ENCODE measurements at places on chromosomes 16 and 17.

- DNase-seq, result no peak
These were observed 5.1 kb upstream of the PYY start for GRCh38 chr17:43958748-43959352.

DNA sequence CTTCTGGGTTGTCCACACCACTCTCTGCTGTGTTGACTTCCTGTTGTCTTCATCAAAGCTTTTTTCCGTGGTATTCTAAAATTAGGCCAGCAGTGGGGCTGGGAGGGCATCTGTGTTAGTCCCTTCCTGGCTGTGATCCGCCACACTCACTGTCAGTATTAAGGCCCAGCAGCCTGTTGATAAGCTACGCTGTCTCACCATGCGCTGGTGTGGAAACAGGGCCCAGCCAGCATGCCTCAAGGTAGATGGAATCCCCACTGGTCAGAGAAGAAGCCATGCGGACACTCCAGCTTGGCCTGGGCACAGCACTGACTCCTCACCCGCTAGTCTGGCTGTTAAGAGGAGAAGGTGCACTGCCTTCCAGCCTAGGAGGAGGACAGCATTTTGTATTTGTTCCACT is 11.4 kb downstream of the CDR2L start:
- DNase-seq, result no peak

DNA sequence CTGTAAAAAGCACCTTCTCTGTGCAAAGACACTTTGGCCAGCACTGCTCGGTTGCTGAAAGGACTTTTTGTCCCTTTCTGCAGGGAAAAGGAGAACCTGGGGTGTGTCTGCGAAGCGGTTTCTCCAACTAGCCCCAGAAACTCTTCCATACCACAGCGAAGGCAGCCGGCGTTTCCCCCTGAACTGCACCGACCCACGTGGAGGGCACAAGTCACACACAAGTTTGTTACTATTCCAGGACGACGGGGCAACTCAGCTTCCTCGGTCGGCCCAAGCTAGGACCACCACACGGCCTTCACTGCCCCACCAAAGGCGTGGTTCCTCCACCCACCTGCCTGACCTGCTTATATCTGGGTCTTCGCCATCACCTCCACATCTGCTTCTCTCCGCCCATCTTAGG is 1.9 kb downstream of the RTN4RL1 start:
- DNase-seq, result no peak

- no peak for DNase-seq
These were observed 549.6 kb upstream of the KIF2B start for GRCh38 chr17:53273126-53273525.

GRCh38 chr17:9537177-9537776 is 38.3 kb downstream of the STX8 start:
- DNase-seq, result no peak

GRCh38 chr16:15434425-15435215 is at the start of gene BMERB1:
BMERB1 (plus strand) TSS chr16:15434588; CDS start chr16:15434654, 66 bp downstream.
- DNase-seq, result peak; percentile 8

- no peak for DNase-seq
These were observed 58.8 kb downstream of the ADCY9 start for GRCh38 chr16:4057439-4057877.

DNA sequence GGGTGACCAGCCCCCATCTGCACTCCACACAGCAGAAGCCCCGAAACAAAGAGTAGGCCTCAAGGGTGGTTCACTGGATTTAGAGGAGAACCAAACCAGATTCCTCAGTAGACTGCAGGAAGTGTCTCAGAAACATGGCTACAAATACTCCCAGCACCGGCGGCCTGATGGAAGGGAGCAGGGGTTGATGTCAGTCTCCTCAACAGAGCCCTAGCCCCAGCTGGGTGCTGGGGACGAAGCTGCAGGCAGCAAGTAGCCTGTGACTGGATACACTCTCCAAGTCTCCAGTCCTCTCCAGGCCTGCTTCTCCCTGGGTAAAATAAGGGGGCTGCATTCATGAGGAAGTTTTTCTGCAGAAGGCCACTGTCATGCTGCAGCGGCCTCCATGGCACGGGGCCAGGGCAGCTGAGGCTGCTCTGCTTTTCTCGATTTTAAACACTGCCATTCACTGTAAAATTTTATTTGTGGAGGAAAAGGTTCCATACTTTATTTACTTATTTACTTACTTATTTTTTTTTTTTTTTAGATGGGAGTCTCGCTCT is 36.7 kb upstream of the SREBF1 start:
- DNase-seq, result no peak

DNA sequence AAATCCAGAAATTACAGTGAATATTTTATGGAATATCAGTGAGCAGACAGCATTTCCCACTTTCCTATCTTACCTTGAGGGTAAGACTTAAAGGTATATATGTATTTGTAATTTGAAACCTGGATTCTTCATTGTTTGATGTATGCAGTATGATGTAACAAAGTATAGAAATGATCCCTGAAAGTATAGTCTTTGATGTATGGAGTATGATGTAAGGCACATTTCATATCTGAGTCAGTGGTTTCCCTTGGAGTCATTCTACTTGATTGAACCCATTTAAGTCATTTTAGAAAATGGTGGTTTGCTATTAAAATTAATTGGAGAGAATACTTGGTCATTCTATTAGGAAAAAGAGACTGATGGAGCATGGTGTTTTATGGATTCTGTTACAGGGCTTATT is 10.1 kb downstream of the AMZ2 start:
- DNase-seq, result no peak

GRCh38 chr17:29086628-29087332 is 43.8 kb downstream of the PIPOX start:
- DNase-seq, result no peak

GRCh38 chr17:49260817-49261291 is 30.3 kb upstream of the PHOSPHO1 start:
- no peak for DNase-seq

DNA sequence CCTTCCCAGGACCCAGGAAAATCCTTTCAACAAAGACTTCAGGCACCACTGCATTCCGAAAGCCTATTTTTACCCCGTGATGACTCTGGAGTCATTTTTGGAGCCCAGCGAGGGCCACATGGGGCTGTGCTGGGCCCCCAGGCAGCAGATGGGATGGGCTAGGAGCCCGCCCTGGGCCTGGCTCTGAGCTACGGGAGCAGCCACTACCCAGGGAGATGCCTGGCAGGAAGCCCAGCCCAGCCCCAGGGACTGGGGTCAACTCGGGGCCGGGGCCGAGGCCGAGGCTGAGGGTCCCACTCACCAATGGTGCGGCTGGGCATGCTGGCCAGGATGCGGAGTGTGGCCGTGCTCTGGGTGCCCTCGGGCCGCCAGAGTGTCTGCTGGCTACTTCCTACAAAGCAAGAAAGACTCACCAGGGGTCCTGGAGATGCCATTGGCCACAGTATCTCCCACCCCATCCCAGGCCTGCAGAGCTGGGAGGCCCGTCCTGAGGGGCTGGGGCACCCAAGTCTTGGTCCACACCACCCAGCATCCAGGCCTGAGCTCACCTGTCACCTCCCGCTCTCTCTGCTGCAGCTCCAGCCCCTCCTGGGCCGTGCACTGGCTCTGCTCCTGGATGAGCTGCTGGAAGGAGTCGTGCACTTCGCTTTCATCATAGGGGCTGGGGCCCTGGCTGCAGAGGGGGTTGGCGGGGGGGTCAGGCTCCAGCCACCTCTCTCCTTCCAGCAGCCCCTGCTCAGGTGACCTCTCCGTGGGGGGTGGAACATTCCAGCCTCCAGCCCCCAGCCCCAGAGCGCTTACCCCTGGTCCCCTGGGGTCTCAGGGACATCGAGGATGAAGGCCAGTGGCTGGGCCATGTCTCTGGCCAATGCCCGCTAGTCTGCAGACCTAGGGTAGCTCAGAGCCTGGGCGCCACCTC is 2.3 kb downstream of the TMC6 start:
- DNase-seq, result no peak

GRCh38 chr16:57507136-57508034 is 21.1 kb upstream of the DOK4 start:
- no peak for DNase-seq

GRCh38 chr16:87329436-87330256 is 12.5 kb upstream of the C16orf95 start:
- no peak for DNase-seq

- no peak for DNase-seq
These were observed 160.7 kb downstream of the IRX5 start for GRCh38 chr16:55091213-55091870.

- no peak for DNase-seq
These were observed 1.8 kb upstream of the ENPP7 start for GRCh38 chr17:79728908-79729471.

- no peak for DNase-seq
These were observed 40.9 kb downstream of the ADAMTS18 start for GRCh38 chr16:77393955-77394354.

GRCh38 chr17:82212331-82213250 is at the start of gene CCDC57:
CCDC57 (minus strand) TSS chr17:82212842; CDS start chr17:82201944, 10,898 bp downstream.
- no peak for DNase-seq

DNA sequence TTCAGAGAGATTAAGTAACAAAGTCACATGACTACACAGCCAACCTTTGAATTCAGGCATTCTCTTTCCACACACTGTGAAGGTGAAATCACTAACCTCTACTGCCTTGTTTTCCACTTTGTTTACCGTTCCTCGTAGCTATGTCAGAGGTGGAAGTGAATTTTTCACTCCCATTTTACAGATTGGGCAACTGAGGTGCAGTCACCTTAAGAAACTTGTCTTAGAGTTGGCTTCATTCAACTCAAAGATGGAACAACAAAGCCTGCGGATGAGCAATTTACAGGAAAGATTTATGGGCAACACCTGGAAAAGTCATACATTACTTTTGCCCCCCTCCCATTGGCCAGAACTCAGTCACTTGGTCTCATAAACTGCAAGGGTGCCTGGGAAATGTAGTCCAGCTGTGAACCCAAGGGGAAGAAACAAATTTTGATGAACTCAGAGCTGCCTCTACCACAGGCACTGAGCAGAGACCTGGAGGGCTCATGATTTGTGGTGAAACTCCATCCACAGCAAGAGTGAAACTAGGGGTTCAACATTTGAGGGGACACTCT is 784.6 kb upstream of the EEF2KMT start:
- DNase-seq, result no peak

Measured in stimulated activated CD8-positive, alpha-beta memory T cell treated with anti-CD3 and anti-CD28 coated beads, Interleukin-4, amount 100 ng/mL, for 1 hour (primary cell).